ENCODE measurements at places on chromosomes 1 and 21.

- no peak for DNase-seq
Measured at GRCh38 chr21:44567481-44568171, 5.9 kb upstream of the KRTAP10-4 start.

DNA sequence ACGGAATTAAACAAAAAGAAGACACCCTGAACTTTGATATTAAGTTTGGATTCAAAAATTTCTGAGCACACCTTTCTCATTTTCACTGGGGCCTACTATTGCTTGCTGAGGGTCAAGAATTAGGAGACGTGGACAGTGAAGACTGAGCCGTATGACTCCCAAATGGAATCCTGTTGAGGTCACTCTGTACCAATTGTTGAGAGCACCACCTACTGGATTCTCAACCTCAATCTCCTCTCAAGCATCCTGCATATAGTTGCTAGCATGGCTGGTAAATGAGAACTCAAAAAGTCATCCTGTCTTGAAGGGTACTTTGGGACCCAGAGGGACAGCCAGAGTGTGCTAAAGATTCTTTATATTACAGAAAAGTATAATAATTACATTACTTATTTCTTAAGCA, 20.2 kb upstream of the MTR start:
- no peak for DNase-seq

DNA sequence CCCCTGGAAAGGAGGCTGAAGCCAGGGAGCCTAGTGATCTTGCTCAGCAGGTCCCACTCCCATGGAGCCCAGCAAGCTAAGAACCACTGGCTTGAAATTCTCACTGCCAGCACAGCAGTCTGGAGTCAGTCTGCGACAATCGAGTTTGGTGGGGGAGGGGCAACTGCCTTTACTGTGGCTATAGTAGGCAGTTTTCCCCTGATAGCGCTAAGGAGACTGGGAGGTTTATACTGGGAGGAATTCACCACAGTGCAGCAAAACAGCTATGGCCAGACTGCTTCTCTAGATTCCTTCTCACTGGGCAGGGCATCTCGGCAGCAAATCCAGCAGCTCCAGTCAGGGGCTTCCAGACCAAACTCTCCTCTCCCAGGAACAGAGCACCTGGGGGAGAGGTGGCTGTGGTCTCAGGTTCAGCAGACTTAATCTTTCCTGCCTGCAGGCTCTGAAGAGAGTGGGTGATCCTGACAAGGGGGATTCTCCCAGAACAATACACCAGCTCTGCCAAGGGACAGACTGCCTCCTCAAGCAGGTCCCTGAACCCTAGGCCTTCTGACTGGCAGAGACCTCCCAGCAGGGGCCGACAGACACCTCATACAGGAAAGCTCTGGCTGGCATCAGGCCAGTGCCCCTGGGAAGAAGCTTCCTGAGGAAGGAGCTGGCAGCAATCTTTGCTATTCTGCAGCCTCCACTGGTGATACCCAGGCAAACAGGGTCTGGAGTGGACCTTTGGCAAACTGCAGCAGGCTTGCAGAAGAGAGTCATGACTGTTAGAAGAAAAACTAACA, 548.5 kb upstream of the NEGR1 start:
- no peak for DNase-seq

DNA sequence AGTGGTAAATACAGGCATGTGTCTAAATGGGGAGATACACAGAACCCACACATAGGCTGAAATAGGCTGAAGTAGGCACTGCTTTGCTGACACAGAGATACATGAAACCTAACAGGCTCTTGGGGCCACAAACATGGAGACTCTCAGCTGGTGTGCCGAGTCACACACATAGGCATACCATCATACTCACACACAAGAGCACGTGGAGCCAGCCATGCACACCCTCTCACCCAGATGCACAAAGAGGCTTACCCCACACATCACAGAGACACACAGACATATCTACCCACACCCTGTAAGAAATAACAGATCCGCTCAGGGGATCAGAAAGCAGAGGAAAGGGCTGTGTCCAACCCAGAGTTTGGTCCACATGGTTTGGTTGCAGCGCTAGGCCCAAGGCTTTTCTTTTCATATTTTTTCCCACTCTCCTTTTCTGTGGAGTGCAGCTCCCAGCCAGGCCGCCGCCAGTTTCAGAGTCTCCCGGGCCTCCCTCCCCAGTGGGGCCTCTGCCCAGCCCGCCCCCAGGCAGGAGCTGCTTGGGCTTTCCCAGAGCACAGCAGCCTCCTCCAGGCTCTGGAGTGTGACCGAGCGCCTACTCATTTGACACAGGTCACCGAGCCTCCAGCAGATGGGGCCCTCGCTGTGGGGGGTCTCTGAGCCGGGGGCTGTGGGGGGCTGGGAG, 3.9 kb upstream of the POU3F1 start:
- no peak for DNase-seq

GRCh38 chr1:22747021-22747734, 36.5 kb downstream of the EPHB2 start:
- DNase-seq = no peak

GRCh38 chr1:153717330-153717729, 10.5 kb upstream of the INTS3 start:
- DNase-seq = no peak

DNA sequence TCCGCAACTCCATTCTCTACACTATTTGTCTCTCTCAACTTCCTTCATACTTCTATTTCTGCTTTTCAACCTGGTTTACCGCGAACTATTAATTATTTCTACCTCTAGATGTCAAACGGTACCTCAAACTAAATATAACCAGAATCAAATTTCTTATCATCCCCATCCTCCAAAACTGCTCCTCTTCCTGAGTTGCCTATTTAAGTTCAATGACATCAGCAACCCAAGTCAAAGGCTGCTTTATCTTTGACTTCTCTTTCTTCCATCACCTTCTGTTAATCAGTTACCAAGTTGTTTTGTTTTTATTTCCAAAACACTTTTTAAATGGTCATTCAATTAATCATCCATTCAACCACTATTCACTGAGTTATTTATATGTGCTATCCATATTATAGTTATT, 171.9 kb downstream of the COL24A1 start:
- no peak for DNase-seq

GRCh38 chr1:173453982-173454381, 23.2 kb upstream of the PRDX6 start:
- DNase-seq = no peak

- no peak for DNase-seq
Measured at GRCh38 chr1:1046243-1046642, 26.3 kb downstream of the AGRN start.

DNA sequence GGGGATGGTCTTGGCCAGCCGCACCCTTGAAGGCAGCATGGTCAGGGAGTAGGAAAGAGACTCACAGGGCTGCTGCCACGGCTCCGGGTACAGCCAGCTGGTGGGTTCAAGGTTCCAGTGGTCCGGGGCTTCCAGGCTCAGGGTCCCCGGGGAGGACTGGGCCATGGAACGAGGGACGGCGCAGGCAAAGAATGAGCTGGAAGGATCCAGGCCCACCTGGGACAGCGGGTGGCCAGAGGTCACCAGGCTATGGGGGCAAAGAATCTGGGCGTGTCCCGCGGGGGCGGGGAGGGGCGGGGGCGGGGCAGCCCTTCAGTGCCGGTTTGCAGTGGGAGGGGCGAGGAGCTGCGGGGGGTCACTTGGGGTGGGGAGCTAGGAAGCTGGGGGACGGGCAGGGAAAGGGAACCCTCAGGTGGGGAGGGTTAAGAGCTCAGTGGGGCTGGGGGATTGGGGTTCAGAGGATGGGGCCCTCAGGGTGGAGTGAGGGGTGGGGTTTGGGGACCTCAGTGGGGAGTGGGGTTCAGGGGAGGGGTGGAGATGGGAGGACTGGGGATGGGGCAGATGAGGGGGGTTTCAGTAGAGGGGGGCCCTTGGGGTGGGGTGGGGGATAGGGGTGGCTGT, at the start of gene DNMT3L:
TSS of gene DNMT3L (minus strand) at position 223 of the 621 bp plus-strand sequence. CDS start 638 bp downstream, outside the sequence.
- DNase-seq = no peak

GRCh38 chr21:45404730-45405270, at the start of gene COL18A1:
Gene COL18A1, plus strand, starts transcription at chr21:45405165. Its CDS starts 66 bp downstream, at chr21:45405231.
- DNase-seq = peak; percentile 29

- no peak for DNase-seq
Measured at GRCh38 chr21:31555741-31556191, 103.7 kb upstream of the SOD1 start.

DNA sequence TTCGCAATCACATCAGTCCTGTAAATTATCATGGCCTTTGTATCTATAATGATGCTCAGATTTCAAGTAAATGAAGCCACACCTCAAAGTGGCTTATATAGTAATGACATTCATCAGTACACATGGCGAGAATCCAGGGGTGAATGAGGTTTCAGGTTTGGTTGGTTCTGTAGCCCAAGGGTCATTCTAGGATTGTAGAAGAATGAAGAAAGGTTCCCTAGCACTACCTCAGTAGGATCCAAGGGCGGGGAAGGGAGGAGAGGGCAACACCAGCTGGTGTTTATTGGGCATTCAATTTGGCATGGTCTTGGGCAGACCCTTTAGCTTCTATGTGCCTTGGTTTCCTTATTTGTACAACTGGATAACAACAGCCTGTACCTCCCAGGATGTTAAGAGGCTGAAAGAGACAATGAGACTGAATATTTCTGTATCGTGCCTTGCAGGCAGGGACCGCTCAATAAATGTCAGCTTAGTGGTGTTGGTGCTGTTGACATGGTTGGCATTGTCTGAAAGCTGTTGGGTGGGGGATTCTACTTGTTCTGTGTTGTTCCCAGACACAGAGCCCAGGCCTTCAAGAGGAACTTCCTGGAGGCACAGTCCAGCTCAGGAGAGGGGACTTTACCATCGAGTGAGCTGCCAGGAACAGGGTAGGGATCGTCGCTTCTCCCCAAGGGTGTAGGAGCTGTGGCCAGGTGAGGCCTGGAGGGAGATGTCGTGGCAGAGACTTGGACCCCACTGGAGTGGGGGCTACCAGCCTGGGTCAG, 388.2 kb downstream of the PTPRU start:
- no peak for DNase-seq

DNA sequence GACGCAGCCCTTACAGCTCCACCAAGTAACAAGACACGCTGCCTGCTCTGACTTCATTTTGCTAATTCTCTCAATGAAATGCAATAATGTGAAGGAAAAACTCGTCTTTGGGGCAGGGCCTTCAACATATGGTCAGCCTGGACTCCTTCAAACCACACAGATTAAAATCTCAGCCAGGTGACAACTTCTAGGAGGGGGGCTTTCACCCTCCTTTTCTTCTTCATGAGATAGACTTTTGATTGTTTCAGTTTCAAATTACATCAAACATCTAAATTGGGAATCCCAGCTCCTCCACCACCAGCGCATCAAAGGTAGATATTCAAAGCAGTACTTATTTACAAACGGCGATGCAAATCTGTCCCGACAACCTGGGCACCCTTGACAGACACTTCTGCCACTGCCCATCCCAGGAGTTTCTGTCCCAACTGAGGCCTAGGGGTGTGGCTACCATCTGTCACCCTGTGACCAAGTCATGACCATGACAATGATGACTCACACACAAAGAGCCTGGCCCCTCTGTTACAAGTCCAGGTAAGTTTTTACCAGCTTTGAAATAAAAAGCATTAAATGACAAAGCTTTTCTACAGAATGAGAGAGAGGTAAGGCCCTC, 29.7 kb downstream of the SSBP3 start:
- DNase-seq = no peak

GRCh38 chr1:183097438-183098051, 74.3 kb downstream of the LAMC1 start:
- DNase-seq = no peak

- no peak for DNase-seq
Measured at GRCh38 chr1:83850834-83851233, 148.1 kb downstream of the TTLL7 start.

GRCh38 chr1:41414296-41414695, 53.1 kb downstream of the FOXO6 start:
- DNase-seq = no peak

- no peak for DNase-seq
Measured at GRCh38 chr1:109718495-109718894, 6.4 kb downstream of the GSTM5 start.

GRCh38 chr1:118388301-118388959, 203.4 kb upstream of the SPAG17 start:
- no peak for DNase-seq

DNA sequence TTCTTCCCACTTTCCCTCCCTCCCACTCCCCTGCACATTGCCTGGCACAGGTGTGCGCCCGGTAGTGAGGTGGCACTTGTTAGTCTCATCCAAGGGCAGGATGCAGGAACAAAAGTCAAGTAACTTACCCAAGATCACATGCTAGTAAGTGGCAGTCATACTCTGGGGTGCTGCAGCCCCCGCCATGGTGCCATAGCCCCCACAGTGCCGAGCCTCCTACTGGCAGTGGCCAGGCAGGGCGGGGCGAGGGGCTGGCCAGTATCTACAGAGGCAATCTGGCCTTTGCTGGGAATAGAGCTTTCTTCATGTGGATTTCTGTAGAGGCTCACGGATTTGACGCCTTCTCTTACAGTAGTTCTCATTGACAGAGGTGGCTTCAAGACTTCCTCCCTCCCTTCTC, 26.9 kb downstream of the H6PD start:
- DNase-seq = no peak

DNA sequence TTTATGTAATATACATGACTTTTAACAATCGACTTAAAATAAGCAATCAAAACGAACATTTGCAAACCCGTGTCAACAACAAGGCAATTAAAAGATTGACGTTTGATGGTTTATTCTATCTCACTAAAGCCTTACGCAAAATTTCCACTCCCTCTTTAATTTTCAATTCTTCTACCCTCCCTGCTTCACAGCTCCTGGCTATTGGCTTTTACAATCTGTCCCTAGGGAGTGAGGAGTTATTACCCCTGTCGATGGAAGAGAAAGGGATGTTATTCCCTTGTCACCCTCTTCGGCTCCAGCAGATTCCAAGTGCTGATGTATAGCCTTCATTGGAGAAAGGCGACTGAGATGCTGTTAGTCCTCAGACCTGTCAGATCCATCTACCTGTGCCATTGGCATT, 161.3 kb downstream of the ZNF281 start:
- no peak for DNase-seq

DNA sequence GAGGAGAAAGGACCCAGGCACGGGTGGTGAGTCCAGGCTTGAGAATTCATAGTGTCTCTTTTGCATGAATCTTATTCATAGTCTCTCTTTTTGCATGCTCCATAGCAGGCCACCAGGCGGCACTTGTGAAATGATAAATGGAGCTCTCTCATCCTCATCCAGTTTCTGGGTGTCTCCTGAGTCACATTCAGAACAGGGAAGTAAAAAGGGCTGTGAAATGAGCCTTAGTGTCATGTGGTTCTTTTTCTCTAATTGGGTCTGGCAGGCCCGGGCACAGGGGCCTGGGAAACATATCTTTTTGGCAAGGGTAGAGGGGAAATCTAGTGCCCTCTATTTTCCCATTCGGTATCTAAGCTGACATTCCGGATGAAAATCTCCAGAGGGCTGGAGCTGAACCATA, 19.1 kb upstream of the NCF2 start:
- DNase-seq = no peak

DNA sequence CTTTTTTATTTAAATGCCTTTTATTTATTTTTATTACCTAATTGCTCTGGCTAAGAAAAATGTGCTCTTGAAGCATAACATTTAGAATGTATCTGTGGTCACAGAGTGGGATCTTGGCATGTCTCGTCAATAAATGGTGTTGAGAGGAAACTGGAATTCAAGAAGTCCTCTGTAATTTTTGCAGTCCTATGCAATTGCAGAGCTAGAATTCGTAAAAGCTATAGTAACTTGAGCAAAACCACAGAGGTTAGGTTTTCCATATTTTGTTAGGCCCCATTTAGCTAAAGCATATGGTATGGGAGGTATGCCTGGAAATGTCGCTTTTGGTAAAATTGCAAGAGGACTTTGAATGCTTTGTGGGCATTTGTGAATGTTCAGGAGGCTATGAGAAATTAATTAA, 466.7 kb upstream of the NFIA start:
- DNase-seq = no peak
